ENCODE measurements at places on chromosomes 3 and 15. TPM values are rescaled to one million over a fixed set of nuclear protein-coding genes. Genes with fewer than 3 reads are reported as not detected.

GP5 gene
- total RNA-seq = 0.17 TPM

PLEKHO2 gene
- 56.1 TPM for total RNA-seq

GOLGA8G gene
- not detected for total RNA-seq

CKMT1B gene
- not detected for total RNA-seq

SNTN gene
- not detected for total RNA-seq

NPAP1 gene
- total RNA-seq = not detected

FETUB gene
- total RNA-seq = not detected

CCR4 gene
- total RNA-seq = not detected
